ENCODE measurements at places on chromosomes 6 and 20. TPM values are rescaled to one million over a fixed set of nuclear protein-coding genes. Genes with fewer than 3 reads are reported as not detected.
A peak's percentile ranks its signal among the peaks of the same experiment; 100 is the strongest.

The LTB gene
- total RNA-seq: not detected

GRCh38 chr6:151850479-151851003, 43.1 kb downstream of the ESR1 start:
- no peak overlapping the region for H3K27ac ChIP-seq
- no peaks in the 10 kb centered on the region for H3K36me3 ChIP-seq
- H3K4me1 ChIP-seq: no peaks in the 10 kb centered on the region
- no peaks in the 10 kb centered on the region for H3K27me3 ChIP-seq
- no peak for DNase-seq
- H3K4me3 ChIP-seq: no peak overlapping the region

- H3K27ac ChIP-seq: peak overlapping the region; percentile 29
- peaks cover 23% of the 10 kb centered on the region for H3K4me1 ChIP-seq
- peak; percentile 84 for DNase-seq
- H3K27me3 ChIP-seq: no peaks in the 10 kb centered on the region
- no peaks in the 10 kb centered on the region for H3K36me3 ChIP-seq
Observed at GRCh38 chr6:45626087-45626891, 248.6 kb upstream of the SUPT3H start.

DNA sequence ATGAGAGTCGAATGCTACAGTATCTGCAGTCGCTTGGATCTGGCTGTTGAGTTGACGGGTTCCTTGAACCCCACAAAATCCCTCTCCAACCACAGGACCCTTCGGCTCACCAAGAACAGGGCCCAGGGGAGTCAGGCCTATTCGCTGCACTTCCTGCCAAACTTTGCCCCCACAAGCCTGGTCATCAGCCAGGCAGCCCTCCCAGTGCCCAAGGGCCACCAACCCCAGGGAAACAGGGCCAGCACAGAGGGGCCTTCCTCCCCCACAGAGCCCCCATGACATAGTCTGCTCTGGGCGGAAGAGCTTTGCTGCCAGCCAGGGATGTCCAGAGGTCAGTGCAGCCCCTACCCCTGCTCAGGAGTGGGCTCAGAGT, 34.5 kb upstream of the MRGBP start:
- peaks cover 2% of the 10 kb centered on the region for H3K4me1 ChIP-seq
- no peak for DNase-seq
- no peak overlapping the region for H3K4me3 ChIP-seq
- H3K27ac ChIP-seq: no peak overlapping the region

DNA sequence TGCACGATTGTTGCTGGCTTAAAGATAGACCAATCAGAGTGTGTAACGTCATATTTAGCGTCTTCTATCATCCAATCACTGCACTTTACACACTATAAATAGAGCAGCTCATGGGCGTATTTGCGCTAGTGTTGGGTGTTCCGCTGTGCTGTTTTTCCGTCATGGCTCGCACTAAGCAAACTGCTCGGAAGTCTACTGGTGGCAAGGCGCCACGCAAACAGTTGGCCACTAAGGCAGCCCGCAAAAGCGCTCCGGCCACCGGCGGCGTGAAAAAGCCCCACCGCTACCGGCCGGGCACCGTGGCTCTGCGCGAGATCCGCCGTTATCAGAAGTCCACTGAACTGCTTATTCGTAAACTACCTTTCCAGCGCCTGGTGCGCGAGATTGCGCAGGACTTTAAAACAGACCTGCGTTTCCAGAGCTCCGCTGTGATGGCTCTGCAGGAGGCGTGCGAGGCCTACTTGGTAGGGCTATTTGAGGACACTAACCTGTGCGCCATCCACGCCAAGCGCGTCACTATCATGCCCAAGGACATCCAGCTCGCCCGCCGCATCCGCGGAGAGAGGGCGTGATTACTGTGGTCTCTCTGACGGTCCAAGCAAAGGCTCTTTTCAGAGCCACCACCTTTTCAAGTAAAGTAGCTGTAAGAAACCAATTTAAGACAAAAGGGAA, 57.9 kb downstream of the TRIM38 start:
- H3K27ac ChIP-seq: peak overlapping the region; percentile 79
- H3K4me3 ChIP-seq: peak overlapping the region; percentile 39
- H3K4me1 ChIP-seq: peaks cover 16% of the 10 kb centered on the region
- peak; percentile 95 for DNase-seq
- no peaks in the 10 kb centered on the region for H3K36me3 ChIP-seq
- no peaks in the 10 kb centered on the region for H3K27me3 ChIP-seq

DNA sequence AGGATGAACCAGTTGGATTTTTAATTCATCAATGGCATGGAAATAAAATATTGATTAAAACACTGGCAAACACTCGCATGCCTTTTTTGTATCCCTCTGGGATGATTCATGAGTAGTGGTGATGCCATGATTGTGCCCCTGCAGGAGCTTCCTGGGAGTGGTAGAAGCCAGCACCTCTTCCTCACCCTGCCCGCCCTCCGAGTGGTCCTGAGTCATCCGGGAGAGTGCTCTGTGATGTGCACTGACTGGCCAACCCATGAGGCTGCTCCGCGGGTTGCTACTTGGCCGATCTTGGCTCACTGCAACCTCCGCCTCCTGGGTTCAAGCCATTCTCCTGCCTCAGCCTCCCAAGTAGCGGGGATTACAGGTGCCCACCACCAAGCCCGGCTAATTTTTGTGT, 27.4 kb downstream of the GJA10 start:
- no peaks in the 10 kb centered on the region for H3K36me3 ChIP-seq
- no peak overlapping the region for H3K4me3 ChIP-seq
- no peak for DNase-seq
- H3K4me1 ChIP-seq: no peaks in the 10 kb centered on the region
- no peak overlapping the region for H3K27ac ChIP-seq
- no peaks in the 10 kb centered on the region for H3K27me3 ChIP-seq

- H3K4me3 ChIP-seq: no peak overlapping the region
- H3K27ac ChIP-seq: no peak overlapping the region
- no peak for DNase-seq
- H3K27me3 ChIP-seq: peaks cover 81% of the 10 kb centered on the region
- H3K36me3 ChIP-seq: no peaks in the 10 kb centered on the region
- peaks cover 2% of the 10 kb centered on the region for H3K4me1 ChIP-seq
Observed at GRCh38 chr6:98827295-98828159, 6.8 kb upstream of the POU3F2 start.

Measured in IMR-90 (cell line).